ENCODE measurements at places on chromosomes 3 and 15.

DNA sequence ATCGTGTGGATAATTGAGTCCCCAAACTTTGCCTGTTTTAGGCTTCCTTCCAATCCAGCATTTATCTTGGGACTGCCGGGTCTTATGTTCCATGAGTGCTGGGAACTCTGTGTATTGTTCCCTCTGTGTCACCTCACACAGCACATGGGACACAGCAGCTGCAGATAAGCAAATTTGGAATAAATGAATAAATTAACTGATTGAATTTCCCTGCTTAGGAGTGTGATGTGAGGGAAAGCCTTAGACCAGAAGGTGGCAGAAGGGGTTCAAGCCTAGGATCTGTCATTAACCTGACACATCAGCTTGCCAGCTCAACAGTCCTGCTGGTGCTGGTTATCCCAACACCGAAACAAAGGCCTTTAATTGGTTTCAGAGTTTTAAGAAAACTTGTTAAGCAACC lies 114.3 kb downstream of the OXSM start:
- no peak for DNase-seq

- DNase-seq = no peak
These were observed 216.7 kb downstream of the ABHD5 start for GRCh38 chr3:43907508-43907858.

GRCh38 chr3:45887285-45887684 lies 942 bp downstream of the CCR9 start:
- DNase-seq = no peak

GRCh38 chr3:56784448-56785001 lies 17.2 kb downstream of the ARHGEF3 start:
- no peak for DNase-seq

DNA sequence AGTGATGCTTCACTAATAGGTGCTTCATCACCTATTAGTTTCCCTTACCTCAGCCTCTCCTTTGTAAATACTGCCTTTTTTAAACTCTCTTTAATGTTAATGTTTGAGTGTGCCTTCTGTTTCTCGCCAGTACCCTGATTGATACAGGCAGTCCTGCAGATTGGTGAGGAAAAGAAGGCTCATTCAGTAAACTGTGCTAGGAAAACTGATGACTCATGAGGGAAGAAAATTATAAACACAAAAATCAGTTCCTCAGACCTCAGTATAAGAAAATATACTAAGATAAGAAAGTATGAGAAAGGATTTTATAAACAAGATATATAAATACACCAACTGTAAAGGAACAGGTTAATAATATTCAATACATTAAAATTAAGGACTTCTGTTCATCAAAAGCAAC lies 54.8 kb upstream of the OXTR start:
- no peak for DNase-seq

DNA sequence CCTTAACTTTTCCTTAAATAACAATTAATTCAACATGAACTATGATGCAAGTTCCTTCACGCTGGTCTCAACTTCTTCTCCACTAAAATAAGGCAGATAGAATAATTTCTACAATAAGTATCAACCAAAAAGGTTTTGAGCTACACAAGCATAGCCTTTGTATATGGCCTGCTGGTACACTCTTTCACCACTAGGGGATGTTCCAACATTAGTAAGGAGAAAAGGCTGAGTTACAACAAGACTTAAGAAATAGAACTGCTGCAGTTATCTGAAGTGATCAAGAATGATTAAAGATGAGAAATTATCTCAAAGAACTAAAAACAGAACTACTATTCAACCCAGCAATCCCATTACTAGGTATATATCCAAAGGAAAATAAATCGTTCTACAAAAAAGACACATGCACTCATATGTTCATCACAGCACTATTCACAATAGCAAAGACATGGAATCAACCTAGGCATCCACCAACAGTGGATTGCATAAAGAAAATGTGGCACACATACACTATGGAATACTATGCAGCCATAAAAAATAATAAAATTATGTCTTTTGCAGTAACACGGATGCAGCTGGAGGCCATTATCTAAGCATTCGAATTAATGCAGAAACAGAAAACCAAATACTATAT lies 14.4 kb downstream of the ATP13A3 start:
- no peak for DNase-seq

- no peak for DNase-seq
These were observed 5.3 kb downstream of the ATP1B3 start for GRCh38 chr3:141881702-141882101.

GRCh38 chr15:91331581-91331980 lies 231.5 kb downstream of the SV2B start:
- DNase-seq = no peak

DNA sequence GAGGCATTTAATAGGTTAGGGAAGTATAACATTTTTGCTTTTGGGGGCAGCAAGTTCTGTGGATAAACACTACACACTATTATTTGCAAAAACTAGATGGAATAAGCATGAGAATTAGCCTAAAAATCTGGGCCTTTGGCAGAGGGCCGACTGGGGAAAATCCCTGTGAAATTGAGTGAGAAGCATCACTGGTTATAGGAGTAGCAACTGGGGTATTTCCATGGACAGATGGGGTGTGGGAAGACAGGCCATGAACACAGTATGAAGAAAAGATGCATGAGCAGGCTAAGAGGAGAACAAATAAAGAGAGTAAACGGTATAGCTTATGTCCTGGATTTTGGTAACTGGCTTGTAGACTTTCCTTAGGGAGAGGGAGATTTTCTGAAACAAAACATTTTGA lies 32.9 kb upstream of the CSPG5 start:
- no peak for DNase-seq

- no peak for DNase-seq
These were observed 21.0 kb downstream of the SEC61A1 start for GRCh38 chr3:128073185-128073725.

GRCh38 chr3:43748645-43749044 lies 57.9 kb downstream of the ABHD5 start:
- no peak for DNase-seq

DNA sequence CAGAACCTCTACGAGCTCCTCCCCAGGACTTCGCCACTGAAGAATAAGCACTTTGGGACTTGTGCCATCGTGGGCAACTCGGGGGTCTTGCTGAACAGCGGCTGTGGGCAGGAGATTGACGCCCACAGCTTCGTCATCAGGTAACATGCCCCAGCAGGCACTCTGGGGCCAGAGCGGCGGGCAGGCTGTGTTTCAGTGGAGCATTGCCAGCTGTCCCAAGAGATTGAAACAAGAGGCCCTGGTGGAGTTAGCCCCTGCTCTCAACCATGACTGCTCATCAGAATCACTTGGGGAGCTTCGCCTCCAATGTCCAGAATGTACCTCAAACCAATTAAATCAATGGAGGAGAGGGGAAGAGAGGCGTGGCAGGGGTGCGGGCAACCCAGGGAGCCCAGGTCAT lies 44.8 kb downstream of the ST8SIA2 start:
- no peak for DNase-seq

DNA sequence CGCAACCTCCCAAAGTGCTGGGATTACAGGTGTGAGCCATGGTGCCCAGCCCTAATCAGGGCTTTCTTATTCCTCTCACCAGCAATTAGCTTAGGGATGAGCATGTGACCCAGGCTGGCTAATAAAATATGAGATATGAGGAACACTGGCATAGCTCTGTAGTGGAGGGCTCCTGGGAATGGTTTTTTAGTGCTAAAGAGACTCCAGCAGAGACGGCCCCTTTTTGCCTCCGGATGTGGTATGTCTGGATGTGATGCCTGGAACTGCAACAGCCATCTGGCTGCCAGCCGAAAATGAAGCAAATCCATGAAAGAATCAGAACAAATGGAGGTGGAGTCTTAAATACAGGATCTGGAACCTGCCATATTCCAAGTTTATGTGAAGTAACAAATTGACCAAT lies 69.1 kb upstream of the MAGI1 start:
- no peak for DNase-seq

GRCh38 chr3:62774221-62774620 lies 101.0 kb downstream of the CADPS start:
- no peak for DNase-seq

GRCh38 chr3:19688767-19689166 lies 245.2 kb downstream of the EFHB start:
- DNase-seq = no peak

GRCh38 chr15:50543556-50543955 lies 2.9 kb downstream of the USP50 start:
- no peak for DNase-seq

DNA sequence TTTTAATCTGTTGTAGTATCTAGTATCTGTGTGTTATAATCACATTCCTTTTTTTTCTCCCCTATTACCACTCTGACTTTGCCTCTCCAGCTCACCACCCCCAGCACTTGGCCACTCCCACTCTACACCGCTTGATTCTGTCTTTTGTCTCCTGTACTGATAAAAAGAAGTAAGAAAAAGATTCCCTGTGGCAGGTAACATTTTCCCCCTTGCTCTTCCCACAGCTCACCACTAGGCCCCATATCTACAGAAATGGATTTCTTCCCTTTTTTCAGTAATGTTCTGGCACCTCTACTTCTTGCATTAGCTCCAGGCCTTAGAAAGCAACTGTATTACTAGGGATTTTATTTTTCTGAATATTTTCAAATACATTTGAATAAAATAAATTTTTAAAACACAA lies 25.6 kb downstream of the KCNH8 start:
- DNase-seq = no peak

- DNase-seq = no peak
These were observed 272.7 kb downstream of the OCA2 start for GRCh38 chr15:27826411-27826810.

DNA sequence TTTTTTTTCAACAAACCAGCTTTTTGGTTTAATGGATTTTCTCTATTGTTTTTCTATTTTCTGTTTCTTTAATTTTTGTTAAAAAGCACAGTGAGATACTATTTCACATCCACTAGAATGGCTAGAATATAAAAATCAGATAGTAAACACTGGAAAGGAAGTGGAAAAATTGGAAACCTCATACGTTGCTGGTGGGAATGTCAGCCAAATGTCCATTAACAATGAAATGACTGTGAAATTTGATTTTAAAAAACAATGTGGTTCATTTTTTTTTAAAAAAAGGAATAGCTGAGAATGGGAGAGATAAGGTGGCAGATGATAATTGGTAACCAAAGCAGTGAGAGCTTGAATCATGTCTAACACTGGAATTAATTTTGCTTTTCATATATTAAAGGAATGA lies 19.9 kb downstream of the NR2C2 start:
- no peak for DNase-seq

GRCh38 chr3:59692117-59692516 lies 642.3 kb upstream of the CFAP20DC start:
- DNase-seq = no peak

GRCh38 chr15:48580736-48581135 lies 64.8 kb downstream of the FBN1 start:
- DNase-seq = no peak

- DNase-seq = peak; percentile 46
These were observed 27.9 kb downstream of the ZNF710 start for GRCh38 chr15:90029024-90029423.

GRCh38 chr15:85578941-85579701 lies 198.7 kb downstream of the AKAP13 start:
- peak; percentile 72 for DNase-seq

DNA sequence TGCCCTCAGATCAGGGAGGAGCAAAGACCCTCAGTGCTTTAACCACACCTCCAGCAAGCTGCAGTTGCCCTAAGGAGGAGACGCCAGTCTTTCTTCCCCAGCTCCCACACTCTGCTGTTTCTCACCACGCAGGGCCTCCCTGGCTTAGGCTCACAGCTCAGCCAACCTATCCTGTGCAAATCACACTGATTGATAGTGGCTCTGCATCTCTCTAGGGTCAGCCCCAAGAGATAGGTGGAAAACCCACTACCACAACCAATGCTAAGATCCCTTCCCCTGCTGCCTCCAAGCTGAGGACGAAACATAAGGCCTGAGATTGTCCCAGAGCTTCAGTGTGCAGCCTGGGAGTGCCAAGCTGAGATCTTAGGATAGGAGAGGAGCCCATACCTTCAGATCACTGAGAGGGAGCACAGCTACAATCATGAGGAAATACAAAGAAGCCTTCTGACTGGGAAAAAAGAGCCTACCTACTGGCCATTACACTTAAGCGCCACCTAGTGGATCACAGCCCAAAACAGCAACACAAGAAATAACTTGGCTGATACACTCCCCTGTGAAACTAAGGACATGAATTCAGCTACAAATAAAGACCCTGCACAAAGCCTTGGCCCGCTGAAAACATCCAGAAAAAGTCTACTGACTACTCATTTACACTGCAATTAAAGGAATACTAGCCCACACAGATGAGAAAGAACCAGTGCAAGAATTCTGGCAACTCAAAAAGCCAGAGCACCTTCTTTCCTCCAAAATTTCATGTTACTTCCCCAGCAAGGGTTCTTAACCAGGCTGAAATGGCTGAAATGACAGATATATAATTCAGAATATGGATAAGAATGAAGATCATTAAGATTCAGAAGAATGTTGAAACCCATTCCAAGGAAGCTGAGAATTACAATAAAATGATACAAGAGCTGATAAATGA lies 271.5 kb upstream of the DCBLD2 start:
- no peak for DNase-seq

GRCh38 chr3:71089271-71089847 lies 494.2 kb downstream of the FOXP1 start:
- DNase-seq = no peak

- no peak for DNase-seq
These were observed 284.1 kb downstream of the IL5RA start for GRCh38 chr3:2826036-2826435.

GRCh38 chr3:140859592-140860336 lies 81.9 kb upstream of the SLC25A36 start:
- no peak for DNase-seq

GRCh38 chr3:9347081-9347480 lies 15.8 kb upstream of the THUMPD3 start:
- DNase-seq = no peak

DNA sequence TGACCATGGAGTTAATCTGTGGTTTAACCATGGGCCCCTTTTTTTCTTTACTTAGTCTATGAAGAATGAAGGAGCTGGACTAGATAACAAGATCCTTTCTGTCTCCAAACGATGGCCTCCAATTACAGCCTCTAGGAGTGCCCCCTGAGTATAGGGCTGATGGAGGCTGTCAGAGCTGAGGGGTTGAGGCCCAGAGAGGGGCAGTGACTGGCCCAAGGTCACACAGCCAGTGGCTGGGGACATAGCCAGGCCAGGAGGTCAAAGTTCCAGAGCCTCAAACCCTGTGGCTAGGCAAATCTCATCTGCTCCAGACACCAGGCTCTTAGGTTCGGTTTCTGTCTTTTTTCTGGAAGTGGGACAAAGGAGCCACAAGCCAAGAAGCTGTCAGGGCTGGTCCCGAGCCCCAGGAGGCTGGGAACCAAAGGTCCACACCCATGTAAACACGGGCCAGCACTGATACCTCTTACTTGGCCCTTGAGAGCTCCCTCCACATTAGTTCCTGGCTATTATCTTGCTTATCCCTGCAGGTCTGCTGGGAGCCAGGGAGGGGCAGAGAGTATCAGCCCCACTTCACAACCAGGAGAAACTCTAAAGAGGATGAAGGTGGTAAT lies 10.3 kb downstream of the RHOV start:
- peak; percentile 35 for DNase-seq
